ENCODE measurements at places on chromosomes 4 and X.
A peak's percentile ranks its signal among the peaks of the same experiment; 100 is the strongest.

DNA sequence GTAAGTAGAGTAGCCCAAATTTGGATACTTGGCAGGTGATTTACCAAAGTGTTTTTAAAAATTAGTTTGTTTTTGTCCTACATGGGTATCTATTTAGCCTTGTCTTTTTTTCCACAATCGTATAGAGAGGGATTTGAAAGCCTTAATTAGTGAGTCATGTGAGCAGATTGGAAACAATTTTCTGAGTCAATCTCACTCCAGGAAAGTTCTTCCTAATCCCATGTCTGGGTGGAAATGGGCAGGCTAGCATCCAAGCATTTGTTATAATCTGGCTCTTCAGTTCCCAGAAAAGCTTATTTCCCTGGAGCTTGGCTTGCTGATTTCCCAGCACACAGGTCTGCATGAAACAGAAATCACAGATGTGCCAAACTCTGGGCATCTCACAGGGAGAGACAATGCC, 426.9 kb upstream of the BOD1L1 start:
- DNase-seq = no peak

DNA sequence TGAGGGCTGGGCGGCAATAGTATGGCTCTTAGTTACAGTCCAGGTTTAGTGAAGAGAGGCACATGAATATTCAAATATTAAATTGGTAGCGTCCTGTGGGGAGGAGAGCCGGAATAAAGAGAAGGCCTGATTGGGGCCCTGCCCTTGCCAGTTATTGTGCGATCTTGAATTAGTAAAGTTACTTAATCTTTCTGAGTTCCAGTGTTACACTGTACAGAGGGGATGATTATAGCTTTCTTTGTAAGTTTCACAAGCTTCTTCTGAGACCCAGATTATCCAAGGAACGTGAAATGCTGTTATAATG, 1.2 kb downstream of the METAP1 start:
- DNase-seq = no peak

DNA sequence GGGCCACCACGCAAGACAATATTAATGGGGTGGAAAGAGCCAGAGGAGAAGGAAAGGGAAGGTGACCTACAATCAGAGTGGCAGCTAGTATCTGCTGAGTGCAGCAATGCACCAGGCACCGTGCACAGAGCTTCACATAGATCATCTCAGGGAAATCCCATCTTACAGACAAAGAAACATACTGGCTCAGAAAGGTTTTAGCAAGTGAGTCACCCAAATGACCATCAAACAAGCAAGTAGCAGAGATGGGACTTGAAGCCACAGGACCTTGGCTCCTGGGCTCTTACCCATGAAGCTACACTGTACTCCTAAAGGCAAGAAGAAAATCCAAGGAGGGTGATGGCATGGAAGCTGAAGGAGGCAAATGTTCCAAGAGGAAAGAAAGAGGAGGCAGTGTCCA, 6.8 kb downstream of the ANXA5 start:
- DNase-seq = no peak

DNA sequence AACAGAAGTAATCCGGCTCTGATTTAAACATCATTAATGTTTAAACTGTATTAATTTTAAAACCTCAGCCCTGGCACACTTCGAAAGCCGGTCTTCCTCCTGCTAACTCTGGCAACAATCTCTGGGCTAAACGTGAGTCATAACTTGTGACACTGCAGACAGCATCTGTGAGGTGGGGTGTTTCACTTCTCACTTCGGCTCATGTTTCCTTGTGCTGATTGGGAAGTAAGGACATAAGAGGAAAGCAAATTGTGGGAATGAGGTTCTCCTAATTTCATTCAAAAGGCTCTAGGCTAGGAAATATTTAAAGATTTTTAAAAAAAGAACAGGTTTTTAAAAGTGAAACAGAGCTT, 139.9 kb upstream of the USP9X start:
- DNase-seq = peak; percentile 93

DNA sequence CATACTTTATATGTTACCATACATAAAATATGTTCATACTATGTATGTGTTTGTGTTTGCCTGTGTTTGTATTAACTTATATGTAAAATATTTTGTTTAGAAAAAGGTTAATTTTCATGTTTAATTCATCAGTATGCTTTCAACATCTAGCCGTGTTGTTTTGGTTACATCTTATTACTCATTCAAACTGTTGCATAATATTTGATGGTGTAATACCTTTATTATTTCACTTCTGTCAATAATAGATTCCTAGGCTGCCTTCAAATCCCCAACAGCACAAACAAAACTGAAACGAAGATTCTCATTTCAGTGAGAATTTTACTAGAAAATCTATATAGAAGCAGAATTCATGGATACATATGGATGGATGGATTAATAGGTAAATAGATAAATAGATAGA, 462.3 kb upstream of the ADGRL3 start:
- no peak for DNase-seq

DNA sequence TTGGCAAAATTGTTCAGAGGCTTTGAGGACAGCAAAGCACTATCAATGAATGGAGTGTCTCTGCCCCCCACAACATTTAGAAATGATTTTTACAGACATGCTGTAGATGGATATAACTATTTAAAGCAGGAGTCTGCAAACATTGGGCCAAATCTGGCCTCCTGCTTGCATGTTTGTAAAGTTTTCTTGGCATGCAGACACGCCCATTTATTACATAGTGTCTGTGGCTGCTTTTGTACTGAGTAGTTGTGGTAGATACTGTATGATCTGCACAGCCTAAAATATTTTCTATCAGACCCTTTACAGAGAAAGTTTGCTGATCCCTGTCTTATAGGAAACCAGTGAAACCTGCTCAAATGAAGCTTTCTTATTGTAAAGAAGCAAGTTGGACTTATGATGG, 45.5 kb upstream of the PHEX start:
- DNase-seq = no peak

DNA sequence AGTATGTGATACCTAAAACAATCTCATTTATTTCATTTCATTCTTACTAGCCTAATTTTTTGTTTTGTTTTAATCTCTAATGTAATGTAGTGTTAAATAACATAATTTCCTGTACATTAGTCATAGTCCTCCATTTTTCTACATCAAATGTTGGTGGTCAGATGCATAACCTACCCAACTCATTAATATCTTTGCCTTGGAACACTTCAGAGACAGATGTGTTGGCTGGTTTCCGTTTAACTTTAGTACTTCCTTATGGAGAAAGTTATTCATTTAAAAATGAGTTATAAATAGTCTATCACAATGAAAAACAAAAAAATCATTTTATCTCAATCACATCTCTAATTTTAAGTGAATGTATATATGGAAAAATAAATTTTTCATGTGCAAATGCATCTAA, 190.2 kb downstream of the ANTXR2 start:
- no peak for DNase-seq

DNA sequence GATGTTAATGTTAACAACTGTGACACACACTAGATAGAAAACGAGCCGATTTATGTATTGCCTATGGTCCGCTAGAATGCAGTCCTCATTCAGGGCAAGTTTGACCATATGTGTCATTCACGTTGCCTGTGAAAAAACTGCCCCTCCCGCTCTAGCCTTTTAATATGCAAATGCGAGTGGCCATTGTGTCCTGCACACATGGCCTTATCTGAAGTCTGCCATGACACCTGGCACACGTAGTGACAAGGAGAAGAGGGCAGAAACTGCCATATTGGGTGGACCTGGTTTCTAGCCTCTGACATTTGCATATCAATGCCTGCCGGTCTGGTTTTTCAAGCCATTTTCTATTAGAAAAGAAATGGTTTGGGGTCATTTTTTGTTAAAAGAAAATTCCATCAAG, 303.3 kb upstream of the TECRL start:
- DNase-seq = no peak

- peak; percentile 28 for DNase-seq
Observed at GRCh38 chrX:25523574-25524540, 508.1 kb upstream of the ARX start.

- no peak for DNase-seq
Observed at GRCh38 chrX:31445542-31445941, 373.7 kb upstream of the FTHL17 start.

DNA sequence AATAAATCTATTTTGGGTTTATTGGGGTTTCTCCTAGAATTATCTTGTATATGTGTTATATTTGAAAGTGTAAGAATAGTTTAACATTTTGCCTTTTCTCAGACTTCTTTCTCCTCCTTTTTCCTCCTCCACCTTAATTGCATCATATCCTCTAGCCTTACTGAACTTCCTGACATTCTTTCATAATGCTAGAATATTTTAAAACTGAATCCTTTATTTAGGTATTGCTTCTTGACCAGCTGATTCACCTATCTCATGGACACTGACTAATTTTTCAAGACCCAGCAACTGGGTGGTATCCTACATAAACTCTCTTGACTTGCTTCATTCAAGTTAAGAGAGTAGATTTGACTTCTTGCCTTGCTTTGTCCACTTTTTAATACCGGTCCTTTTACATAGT, 1508.9 kb downstream of the STIM2 start:
- DNase-seq = no peak

All from DMS 273 treated with DMSO at 0.1 percent for 48 hours (cell line).